ENCODE measurements at places on chromosomes 16 and 17.
A peak's percentile ranks its signal among the peaks of the same experiment; 100 is the strongest.

GRCh38 chr16:3292604-3293003 is 9.3 kb downstream of the ZNF263 start:
- DNase-seq: no peak

DNA sequence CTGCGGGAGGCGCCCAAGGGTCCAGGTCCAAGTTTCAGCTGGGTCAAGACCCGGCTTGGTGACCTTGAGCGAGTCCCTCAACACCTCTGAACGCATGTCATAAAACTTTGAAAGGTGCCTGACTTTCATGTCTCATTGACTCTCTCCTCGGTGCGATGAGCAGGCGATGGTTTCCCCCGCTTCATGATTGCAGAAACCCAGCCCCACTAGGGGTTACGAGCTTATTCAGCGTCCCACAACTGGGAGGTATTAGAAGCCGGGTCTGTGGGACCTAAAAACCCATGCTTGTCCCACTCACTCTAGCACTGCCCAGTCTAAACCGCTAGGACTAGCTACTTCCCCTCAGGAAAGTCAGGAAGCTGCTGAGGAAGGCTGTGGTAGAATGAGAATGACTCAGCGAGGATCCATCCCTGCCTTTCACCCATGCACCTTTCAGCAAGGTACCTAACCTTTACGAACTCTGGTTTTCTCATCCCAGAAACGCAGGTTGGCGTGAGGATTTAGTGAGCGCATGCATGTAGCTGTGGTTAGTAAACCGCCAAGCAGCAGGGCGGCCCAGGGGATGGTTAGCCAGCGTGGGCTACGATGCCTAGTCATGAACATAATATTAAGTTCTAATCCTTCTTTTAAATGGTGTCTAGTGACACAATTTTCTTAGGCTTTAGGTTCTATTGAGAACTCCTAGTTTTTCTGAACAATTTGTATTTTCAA is 26.2 kb upstream of the RFFL start:
- DNase-seq: peak; percentile 71

GRCh38 chr17:13642188-13642587 is 40.5 kb upstream of the HS3ST3A1 start:
- DNase-seq: no peak

DNA sequence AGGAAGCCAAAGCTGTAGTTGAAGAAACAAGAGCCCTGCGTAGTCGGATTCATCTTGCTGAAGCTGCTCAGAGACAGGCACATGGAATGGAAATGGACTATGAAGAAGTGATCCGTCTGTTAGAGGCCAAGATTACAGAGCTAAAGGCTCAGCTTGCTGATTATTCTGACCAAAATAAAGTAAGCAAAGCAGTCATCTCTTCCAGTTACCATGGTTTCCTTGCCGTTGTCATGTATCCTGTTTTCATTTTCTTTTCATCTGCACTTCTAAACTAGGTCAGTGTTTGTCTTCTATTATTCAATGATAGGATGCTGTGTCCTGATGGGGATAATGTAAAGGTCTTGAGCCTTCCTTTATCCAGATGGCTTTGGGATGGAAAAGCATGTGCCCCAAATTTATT is 104.3 kb downstream of the STXBP4 start:
- DNase-seq: no peak

DNA sequence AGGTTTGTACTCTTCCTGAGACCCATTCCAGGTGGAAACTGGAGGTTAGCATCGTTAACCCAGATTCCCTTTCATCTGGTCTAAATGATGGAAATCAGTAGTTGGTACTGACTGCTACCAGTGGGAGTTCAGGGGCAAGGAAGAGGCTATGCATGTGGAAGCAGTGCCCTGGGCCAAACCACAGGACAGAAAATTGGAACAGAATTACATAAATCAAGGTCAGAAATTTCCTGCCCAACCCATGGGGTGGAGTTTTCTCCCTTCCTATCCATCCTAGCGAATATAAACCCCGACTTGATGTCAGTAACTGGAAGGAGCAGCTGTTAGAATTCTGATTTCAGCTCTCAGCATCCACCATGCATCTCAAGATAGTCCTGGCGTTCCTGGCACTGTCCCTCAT is at the start of gene AOC2:
TSS of gene AOC2 (plus strand) at position 310 of the 400 bp plus-strand sequence. CDS start at position 357, 47 bp downstream.
- DNase-seq: no peak
